ENCODE measurements at places on chromosomes 7 and 10.

DNA sequence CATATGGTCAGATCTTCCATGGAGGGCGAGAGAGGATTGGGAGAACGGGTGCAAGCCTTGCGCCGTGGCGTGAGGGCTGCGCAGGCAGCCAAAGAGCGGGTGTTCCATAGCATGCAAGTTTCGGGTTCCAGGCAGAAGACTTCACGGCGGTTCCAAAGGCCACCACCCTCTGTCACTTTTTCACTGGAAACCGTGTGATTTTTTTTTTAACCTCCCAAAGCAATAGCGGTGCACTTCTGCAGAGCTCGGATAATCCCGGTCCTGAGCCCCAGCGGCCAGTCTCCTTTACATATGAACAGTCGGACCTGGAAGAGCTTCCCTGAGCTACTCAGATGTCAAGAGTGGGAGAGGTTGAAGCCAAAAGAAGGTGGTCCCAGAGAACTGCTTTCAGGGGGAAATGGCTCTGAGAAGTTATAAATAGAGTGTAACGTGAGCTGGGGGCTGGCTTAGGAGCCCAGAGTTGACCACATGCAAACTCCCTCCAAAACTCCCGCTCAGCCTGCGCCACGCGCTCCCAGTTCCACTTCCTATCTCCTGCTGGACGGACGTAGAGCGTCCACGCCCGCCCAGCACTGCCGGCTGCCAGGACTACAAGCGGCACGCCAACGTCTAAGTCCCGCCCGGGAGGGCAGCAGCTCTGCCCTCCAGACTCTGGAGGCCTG, at the start of gene MEOX2:
Gene MEOX2 (minus strand): TSS at position 389 of the 662 bp plus-strand sequence. CDS start 281 bp downstream, at position 108.
- DNase-seq = no peak

- DNase-seq = no peak
These were observed 20.1 kb upstream of the ATXN7L1 start for GRCh38 chr7:105896407-105896911.

DNA sequence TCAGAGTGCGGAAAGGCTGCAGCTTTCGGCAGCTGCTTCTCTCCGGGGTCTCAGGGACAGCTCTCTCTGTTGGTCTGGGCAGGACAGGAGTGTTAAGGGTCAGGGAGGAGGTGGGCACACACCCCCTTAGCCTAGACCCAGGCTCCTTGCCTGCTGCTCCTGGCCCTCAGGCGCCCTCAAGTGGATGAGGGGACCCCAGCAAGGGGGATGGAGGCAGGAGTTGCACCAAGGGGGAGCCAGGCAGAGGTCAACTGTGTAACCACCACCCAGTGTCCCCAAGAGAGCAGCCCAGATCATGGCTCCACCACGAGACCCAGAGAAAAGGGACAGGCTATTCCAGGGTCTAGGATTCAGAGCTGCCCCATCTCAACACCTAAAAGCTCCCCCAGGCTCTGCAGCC, 26.9 kb downstream of the SPOCK2 start:
- no peak for DNase-seq

- DNase-seq = peak; percentile 60
These were observed 163.0 kb upstream of the KLF14 start for GRCh38 chr7:130896898-130897514.

GRCh38 chr7:28609608-28610007, 197.3 kb downstream of the CREB5 start:
- no peak for DNase-seq

- DNase-seq = no peak
These were observed 97.0 kb downstream of the CDH23 start for GRCh38 chr10:71493741-71494140.

All from CD4-positive, alpha-beta T cell (primary cell).